ENCODE measurements at places on chromosomes 2 and 18.

DNA sequence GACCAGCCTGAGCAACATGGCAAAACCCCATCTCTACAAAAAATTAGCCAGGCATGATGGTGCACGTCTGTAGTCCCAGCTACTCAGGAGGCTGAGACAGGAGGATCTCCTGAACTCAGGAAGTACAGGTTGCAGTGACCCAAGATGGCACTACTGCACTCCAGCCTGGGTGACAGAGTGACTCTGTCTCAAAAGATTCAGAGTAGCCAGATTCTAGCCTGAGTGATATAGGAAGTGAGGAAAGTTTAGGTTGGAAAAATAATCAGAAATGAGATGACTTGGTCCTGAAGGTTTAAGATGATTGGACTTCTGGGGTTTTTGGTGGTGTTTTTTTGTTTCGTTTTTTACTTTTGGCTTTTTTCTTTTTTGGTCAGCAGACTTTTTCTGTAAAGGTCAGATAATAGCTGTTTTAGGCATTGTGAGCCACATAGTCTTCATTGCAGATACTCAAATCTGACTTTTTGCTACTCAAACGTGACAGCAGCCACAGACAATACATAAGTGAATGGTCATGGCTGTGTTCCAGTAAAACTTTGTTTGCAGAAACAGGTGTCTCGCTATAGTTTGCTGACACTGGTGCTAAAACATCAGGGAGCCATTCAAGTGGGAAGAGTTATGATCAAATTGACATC lies 104.1 kb upstream of the UBXN4 start:
- DNase-seq: no peak

DNA sequence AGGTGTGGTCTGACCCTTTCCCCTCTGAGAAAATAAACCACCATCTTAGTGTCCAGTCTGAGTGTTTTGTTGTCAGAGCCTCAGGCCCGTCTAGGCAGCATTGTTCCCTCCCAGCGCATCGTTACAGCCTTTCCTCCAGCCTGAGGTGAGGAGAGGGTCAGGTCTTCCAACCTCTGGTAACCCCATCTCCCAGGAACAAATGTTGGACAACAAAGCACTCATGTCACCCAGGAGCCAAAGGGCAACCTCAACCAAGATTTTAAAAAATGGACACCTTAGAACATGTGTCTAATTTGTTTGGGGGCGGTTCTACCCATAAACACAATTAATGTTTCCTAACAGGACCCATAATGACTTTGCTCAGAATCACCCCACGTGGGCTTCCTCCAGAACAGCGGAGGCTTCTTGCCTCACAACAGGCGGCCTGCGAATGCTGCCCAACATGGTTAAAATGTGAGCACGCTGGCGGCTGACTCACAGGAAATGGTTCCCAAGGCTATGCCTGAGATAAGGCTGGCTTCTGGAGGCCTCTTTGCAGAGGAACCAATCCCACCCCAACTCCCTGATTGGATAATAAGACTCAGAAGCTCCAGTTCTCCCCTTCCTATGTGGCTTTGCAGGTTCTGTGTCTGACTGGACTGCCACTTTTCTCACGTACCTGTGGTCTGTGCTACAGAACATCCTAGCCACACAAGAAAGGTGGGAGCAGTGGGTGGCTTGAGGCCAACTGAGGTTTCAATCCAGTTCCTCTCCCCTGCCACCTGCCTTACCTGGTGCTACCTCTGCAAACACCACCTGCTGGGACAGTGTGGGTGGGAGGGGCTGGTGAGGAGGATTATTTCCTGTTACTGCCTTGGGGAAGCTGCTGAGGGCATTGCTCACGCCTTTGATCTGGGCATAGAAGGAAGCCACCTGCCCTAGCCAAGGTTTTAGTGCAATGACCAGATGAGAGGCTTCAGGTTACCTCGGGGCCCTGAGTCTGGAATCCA lies 108.8 kb downstream of the B3GNT2 start:
- DNase-seq: no peak

GRCh38 chr2:28612131-28612812 lies 116.4 kb downstream of the PLB1 start:
- DNase-seq: no peak

DNA sequence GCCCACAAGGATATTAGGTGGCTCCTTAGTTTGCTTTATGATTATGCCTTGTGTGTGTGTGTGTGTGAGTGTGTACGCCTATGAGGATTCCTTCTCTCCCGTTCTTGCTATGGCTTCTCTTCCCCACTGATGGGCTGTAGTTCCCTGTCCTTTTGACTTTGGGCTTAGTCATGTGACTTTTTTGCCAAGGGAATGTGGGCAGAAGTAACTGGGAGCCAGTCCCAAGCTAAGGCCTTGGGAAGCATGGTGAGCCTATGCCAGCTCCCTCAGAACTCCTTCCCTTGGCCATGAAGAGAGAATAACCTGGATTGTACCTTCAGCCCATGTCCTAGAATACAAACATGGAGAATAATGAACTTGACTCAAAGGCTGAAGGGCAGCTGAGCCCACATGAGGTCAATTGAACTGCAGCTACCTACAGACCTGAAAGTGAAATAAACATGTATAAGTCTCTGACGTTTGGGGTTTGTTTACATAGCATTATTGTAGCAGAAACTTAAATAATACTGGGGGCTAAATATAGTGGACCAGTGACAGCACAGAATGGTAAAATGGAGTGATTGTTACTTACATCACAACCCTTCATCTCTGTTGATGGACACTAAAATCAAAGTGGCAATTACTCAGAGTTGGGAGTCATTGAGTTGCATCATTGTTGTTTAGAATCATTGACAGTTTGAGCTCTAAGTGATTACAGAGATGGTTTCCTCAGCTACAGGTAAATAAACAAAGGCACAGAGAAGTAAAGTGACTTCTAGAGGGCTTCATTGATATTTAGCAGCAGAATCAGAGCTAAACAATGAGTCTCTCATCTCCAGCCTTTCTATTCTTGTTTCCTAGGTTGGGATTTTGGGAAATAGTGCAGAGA lies 15.3 kb upstream of the IL36G start:
- DNase-seq: no peak

GRCh38 chr18:25097057-25097456 lies 254.9 kb downstream of the ZNF521 start:
- no peak for DNase-seq

DNA sequence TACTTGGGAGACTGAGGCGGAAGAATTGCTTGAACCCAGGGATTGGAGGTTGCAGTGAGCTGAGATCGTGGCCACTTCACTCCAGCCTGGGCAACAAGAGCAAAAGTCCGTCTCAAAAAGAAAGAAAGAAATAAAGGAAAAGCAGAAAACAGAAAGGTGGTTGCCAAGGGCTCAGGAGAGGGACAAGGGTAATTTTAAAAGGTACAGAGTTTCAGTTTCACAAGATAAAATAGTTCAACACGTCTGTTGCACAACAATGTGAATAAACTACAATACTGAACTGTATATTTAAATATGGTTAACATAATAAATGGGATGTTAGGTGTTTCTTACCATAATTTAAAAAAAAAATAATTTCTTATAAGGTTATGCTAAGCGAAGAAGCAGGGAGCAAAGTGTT lies 12.9 kb downstream of the RPS27A start:
- DNase-seq: no peak

DNA sequence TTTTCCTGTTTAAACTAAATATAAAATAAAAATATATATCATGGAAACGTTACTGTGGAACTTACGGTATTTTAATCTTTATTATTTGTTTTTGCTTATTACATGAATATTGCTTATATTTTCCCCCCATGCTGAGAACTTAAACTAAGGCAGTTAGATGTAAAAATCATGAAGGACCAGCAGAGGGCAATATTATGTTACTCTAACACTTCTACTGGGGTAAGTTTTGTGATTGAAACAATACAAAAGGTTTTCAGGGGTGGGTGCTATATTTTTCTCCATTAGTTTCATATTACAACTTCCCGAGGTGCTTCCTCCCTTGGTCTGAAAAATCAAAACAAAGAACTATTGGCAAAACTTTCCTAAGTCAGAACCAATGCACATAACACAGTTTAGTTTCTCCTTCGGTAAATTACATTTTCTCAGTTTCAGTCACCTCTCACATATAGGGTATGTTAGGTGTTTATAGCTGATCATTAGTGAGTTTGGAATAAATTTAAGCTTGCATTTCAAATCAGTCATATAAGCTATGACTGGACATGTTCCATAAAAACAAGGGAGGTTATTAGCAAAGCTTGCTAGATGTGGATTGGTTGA lies 54.8 kb downstream of the ZNF407 start:
- DNase-seq: peak; percentile 23

DNA sequence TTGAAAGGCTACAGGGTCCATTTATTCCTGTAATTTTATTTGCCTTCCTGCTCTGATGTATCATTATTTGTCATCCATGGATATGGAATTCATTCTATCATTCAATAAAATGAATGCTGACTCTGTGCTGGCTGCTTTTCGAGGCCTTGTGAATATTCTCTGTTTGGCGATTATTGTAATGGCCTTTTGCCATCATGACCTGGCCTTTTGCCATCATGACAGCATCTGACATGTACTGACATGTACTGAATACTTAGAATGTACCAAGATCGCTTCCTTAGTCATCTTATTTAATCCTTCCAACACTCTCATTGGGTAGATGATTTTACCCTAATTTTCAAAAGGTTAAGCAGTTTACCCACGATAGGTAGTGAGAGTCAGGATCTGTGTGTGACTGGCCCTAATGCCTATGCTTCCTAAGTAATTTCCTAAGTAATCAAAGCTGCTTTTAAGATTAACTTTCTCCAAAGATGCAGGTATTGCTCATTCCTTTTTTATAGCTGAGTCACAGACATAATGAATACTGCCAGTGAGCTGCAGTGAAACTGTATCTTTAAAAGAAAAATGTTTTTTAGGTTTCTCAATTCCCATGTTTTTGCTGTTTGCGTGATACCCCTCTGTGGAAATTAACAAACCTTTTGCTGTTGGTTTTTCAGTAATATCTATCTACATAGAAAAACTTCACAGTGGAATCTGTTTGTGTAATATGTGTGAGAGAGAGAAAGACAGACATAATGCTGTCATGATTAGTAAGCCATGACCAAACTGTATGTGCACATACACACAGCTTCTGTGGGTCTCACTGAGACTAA lies 127.8 kb downstream of the CERS6 start:
- DNase-seq: no peak

- DNase-seq: no peak
These were observed 255.8 kb downstream of the CYP26B1 start for GRCh38 chr2:71891719-71892422.

GRCh38 chr2:196927376-196928225 lies 1.1 kb upstream of the PGAP1 start:
- no peak for DNase-seq

GRCh38 chr18:23502516-23503037 lies 734 bp upstream of the RMC1 start:
- no peak for DNase-seq

DNA sequence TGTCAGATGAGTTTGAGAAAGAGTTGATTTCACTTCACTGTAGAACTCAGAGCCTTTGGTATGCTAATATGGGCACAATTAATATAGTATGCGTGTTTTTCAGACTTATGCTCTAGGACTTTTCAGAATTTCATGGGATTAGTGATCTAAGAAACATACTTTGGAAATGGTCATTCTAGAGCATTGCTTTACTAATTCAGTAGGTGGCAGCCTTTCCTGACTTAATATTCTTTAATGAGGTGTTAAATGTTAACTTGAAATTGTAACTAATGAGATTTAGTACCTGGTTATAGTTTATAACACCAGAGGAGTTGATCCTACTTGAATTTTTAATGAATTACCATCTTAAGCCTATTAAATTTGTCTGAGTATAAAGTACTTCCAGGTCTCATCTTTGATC lies 28.4 kb downstream of the ACTR2 start:
- no peak for DNase-seq

Measured in NCI-H1092 (cell line).